ENCODE measurements at places on chromosomes 5 and 9. TPM values are rescaled to one million over a fixed set of nuclear protein-coding genes. Genes with fewer than 3 reads are reported as not detected.

- DNase-seq = peak; percentile 80
Observed at GRCh38 chr5:154962494-154962893, 21.6 kb downstream of the MRPL22 start.

DNA sequence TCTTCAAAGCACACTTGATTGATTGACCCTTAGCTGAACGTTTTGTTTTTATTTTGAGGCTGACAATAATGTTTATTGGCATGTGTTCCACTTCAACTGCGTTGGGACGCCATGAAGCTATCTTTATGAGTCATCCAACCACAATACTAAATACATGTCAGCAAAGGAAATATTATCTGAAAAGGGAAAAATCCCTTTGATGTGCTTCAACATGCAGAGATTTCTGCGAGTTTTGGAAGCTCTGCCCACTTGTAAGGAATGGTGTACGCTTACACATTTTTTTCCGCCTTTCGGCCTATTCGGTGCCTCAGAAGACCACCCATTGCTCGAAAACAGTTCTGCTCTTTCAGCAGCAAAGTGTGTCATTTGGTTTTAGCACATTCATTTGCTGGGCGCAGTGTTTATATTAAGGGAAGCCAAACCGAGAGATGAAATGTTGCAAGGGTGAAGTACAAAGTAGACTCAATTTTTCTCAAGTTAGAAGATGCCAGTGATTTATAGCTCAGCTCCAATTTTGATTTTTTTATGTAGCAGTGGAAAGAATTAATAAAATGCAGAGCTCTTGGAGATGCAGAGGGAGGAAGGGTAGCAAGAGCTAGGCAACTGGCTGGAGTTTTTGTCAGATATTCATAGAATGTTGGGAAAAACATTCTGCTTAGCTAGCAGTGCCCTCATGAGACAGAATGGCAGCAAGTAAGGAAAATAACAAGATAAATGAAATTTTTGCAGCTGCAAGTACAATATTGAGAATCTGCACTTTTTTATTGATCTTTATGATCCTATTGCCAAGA is 68.9 kb downstream of the PRDM6 start:
- DNase-seq = peak; percentile 72

Gene RLN1
- total RNA-seq = 0.18 TPM

GRCh38 chr5:83857341-83857740 is 136.7 kb upstream of the HAPLN1 start:
- no peak for DNase-seq

Gene FBXL7
- 4.8 TPM for total RNA-seq

DNA sequence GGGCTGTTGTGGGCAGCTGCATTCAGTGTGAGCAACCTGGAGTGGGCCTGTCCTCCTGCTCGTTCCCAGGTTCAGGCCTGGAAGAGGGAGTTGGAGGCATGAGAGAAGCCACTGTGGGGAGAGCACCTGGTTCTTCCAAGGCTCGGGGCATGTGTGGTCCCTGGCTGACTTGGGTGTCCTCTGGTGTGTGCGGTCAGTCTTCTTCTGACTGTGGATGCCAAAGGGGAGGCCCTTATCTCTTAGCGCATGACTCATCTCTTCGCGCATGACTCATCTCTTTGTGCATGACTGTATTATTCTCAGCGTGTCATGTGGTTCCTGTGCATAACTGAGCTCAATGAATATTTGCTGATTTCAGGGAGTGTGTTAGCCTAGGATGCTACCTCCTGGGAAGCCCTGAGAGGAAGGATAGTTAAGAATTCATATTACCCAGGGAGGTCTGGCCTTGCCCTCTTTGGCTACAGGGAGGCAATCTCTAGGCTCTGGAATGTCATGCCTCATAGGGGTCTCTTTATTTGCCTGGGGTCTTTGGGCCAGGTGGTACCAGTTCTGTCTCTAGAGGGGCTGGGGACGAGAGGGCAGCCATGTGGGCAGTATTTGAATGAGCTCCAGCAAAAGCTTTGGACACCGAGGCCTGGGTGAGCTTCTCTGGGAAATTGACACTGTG is 188.7 kb downstream of the HSPA4 start:
- peak; percentile 97 for DNase-seq

GRCh38 chr9:130837643-130838042 is 2.6 kb downstream of the ABL1 start:
- DNase-seq = no peak

Gene GABRB2
- not detected for total RNA-seq

GRCh38 chr5:14896131-14896530 is 24.6 kb upstream of the ANKH start:
- DNase-seq = no peak

- DNase-seq = no peak
Observed at GRCh38 chr9:136951541-136952320, at the start of gene LCN12. Gene LCN12 (plus strand): TSS chr9:136952273. CDS start chr9:136952328, 55 bp downstream.

- DNase-seq = no peak
Observed at GRCh38 chr9:26516773-26517343, 375.7 kb downstream of the CAAP1 start.

DNA sequence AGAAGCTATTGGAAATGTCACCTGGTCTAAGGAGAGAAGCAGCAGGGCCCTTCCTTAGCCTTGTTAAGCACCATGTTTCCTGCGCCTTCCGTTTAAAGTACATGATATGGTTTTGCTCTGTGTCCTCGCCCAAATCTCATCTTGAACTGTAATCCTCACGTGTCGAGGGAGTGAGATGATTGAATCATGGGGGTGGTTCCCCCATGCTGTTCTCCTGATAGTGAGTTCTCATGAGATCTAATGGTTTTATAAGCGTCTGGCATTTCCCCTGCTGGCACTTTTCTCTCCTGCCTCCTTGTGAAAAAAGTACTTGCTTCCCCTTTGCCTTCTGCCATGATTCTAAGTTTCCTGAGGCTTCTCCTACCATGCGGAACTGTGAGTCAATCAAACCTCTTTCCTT is 49.7 kb downstream of the PRDM6 start:
- no peak for DNase-seq

DNA sequence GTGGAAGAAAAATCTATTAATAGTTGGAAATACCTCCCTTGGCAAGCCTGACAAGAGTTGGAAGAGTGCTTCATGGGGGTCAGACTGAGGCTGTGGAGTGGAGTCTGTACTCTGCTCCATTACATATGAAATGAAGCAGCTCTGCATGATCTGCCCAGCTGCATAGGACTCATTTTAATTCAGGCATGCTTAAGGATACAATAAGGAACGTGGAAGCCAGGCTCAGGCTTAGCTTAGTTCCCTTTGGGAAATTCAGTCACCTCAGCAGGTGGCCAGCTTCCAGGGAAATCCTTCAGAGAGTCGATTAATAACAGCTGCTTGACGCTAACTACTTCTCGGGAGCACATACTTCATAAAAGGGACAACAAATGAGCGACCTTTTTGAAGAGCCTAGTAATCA is 1672.9 kb upstream of the WWC1 start:
- DNase-seq = no peak

Gene GRM6
- not detected for total RNA-seq

Gene TMEM252
- total RNA-seq = not detected

Gene ST6GALNAC6
- total RNA-seq = 27.1 TPM

GRCh38 chr5:6461793-6462650 is 13.4 kb downstream of the UBE2QL1 start:
- no peak for DNase-seq

DNA sequence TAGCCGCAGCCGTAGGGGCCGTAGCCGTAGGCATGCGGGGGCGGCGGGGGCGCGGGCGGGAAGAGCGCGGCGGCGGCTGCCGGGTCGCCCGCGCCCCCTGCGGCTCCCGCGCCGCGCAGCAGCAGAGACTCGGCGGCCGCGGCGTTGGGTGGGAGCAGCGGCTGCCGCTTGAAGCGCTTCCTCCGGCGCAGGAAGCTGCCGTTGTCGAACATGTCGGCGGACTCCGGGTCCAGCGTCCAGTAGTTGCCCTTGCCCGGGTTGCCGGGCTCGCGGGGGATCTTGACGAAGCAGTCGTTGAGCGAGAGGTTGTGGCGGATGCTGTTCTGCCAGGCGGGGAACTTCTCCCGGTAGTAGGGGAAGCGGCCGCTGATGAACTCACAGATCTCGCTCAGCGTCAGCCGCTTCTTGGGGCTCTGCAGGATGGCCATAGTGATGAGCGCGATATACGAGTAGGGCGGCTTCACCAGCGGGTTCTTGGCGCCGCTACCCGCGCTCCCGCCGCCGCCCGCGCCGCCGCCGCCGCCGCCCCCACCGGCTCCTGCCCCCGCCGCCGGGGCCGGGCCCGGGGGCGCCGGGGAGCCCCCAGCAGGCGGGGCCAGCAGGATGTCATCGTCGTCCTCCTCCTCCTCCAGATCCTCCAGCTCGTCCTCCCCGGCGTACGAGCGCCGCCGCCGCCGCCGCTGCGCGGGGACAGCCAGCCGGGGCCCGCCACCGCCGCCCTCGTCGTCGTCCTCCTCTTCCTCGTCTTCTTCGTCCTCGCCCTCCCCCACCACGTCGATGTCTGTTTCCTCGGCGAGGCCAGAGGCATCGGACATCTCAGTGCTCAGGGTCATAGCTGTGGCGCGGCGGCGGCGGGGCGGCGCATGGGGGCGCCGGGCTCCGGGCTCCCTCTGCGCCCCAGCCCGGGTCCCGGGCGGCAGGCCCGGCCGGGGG is 781 bp downstream of the FOXD1 start:
- no peak for DNase-seq

DNA sequence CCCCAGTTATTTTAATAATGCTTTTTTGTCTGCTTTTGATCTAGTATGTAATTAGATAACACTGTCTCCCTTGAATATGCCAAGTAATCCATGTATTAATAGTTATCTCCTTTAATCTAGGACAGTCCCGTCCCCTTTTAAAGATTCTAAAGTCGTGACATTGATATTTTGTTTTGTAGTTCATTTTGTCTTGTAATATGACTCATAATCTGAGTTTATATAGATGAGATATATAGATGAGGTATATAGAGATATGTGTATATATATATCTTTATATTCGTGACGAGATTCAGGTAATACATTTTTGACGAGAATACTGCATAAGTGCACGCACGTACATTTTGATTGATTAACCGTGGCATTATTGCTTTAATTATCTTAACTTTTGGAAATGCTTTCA is 1.6 kb downstream of the SREK1 start:
- DNase-seq = no peak

- DNase-seq = no peak
Observed at GRCh38 chr5:149151717-149152116, 10.4 kb downstream of the ABLIM3 start.

Gene TYRP1
- 0.18 TPM for total RNA-seq

GRCh38 chr5:52887066-52887465 is 99.3 kb downstream of the ITGA1 start:
- no peak for DNase-seq

Gene GPX8
- total RNA-seq = 63.1 TPM

DNA sequence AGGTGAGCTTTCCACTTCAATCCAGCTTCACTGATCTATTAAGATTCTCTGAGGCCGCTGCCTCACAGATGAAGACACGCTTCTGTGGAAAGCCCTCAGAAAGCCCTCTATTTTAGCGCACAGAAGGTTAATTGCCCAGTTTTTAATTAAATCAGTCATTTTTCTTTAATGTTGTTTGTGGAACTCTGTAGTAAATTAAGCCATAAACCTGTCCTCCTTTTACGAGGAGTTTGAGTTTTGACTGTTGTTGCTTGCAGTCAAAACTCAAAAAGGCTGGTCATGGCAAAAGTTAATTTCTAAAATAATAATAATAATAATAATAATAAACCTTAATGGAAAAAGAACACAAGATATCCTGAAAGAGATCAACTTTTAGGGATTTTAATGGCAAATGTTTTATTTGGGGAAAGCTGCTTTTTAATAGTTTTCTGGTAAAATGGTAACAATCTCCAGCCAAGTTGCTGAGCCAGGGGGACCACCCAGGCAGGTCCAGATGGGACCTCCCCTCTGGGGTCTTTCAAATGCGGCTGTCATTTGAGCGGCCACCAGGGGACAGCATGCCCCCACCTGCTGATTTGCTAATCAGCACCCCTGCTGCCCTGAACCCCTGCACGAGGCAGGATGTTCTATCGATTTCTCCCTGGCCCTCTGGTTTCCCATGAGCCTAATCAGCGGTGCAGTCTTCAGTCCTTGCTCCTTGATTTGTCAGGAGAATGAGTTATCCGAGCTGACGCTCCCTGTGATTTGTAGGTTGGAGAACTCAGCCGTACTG is 247.2 kb downstream of the FSTL4 start:
- no peak for DNase-seq

Gene PTPRD
- 0.11 TPM for total RNA-seq

Gene SELENOP
- 10.2 TPM for total RNA-seq

DNA sequence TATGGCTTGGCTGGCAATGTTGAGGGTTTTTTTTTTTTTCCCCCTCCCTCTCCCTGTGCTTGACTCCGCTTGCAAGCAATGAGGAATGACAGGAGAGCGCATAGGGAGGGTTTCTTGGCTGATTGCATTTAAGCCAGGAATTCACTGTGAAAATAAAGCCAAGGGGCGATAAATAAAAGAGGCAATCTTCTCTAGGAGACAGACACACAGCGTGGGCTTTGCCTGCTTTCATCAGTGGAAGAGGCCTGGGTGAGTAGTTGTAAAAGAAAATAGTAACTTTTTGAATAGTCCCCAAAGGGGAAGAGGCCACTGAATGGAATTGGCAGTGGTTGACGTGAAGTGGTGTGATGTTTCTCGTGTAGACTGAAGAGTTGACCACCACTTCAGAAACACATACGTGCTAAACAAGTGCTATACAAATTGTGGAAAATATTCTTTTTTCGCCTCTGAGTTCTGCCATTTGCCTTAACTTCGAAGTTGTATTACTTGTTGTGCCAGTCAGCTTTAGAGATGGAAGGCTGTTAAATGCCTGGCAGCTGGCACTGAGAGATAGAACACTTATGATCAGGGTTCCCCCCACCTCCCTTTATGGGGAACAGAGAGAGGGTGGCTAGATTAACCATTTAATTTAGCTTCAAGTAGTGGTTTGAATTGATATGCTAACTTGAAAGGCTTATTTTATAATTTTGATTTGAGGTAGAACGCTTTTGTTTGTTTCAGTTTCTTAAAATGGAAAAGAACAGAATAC is 3.0 kb downstream of the ZSWIM6 start:
- DNase-seq = peak; percentile 25

Data from foreskin keratinocyte (primary cell).